ENCODE measurements at places on chromosomes 16 and 17. TPM values are rescaled to one million over a fixed set of nuclear protein-coding genes. Genes with fewer than 3 reads are reported as not detected.

CD79B gene
- 3.6 TPM for polyA plus RNA-seq

NUFIP2 gene
- polyA plus RNA-seq = 7.0 TPM

SNF8 gene
- 66.8 TPM for polyA plus RNA-seq

SPAG5 gene
- 11.8 TPM for polyA plus RNA-seq

HNF1B gene
- 5.7 TPM for polyA plus RNA-seq

DNA sequence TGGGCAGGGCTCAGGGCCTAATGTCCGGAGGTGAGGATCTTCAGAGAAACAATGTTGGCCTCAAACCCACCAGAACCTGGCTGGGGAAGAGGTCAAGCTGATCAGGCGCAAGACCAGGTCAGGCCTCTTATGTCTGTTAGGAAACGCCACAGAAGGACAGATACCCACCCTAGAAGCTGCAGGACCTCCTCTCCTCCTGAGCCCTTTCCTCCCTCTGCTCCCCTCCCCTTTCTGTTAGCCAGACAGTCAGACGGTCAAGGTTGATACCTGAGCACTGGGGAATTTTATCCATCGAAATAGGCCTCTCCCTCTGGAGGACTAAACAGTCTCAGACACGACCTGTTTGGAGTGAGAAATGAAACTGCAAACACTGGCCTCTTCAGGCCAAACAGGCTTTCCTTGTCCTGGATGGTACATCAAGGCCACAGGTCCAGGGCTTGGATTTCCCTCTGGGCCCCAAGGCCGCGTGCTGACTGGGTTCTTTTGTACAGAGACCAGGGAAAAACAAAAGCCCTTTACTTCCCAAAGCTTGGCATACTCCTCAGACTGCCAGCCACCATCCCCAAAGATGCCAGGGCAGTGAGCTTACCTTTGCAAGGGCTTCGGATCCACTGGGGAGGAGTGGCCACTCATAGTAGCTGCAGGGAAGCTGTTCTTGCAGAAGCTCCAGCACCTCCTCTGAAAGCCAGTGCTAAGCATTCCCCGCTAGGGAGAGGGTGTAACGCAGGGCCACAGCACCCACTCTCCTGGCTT lies 135.8 kb downstream of the CCDC182 start:
- no peak for DNase-seq

DNA sequence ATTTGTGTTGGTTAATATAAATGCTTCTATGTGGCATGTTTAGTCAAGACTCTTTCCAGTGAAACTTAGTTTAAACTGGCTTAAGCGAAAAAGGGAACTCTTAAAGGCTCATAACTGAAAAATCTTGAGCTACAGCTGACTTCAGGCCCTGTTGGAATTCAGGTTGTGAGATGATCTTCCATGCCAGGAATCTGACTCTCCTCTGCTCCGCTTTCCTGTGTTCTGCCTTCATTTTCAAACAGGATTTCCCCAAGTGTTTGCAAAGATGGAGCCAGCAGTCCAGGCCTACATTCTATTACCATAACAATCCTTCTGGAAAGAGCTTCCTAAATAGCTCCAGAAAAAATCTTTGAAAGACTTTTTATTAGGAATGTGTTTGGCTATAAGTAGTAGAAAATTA lies 134.9 kb downstream of the NLK start:
- DNase-seq = no peak

GRCh38 chr16:77449208-77449607 lies 14.4 kb upstream of the ADAMTS18 start:
- no peak for DNase-seq

DNA sequence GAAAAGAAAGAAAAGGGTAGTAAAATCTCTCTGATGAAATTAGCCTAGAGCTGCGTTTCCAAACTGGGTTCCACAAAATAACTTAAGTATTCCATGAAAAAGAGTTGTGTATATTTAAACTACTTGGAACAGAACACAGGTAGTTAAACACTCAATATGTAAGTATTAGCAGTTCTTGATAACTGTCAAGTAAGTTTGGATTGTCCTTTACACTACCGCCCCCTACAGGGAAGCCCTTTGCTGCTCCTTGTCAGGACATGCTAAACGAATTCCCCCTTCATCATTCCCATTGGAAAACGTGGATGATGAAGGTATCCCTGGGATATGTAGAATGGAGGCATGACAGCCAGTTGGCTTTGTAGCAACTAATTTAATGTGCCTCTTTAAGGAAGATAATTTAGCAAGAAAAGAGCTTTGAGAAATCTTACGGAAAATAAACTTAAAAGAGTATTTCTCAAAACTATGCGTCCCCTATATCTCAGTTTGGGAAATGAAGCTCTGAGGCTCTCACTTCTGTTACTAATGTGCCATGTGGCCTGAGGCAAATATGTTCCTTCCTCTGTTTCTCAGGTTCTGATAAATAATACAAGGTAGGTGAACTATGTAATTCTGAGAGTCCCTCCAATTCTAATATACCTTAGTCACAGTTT lies 18.8 kb downstream of the NCBP3 start:
- peak; percentile 62 for DNase-seq

GRCh38 chr17:37079735-37080134 lies 131.0 kb downstream of the AATF start:
- no peak for DNase-seq

DNA sequence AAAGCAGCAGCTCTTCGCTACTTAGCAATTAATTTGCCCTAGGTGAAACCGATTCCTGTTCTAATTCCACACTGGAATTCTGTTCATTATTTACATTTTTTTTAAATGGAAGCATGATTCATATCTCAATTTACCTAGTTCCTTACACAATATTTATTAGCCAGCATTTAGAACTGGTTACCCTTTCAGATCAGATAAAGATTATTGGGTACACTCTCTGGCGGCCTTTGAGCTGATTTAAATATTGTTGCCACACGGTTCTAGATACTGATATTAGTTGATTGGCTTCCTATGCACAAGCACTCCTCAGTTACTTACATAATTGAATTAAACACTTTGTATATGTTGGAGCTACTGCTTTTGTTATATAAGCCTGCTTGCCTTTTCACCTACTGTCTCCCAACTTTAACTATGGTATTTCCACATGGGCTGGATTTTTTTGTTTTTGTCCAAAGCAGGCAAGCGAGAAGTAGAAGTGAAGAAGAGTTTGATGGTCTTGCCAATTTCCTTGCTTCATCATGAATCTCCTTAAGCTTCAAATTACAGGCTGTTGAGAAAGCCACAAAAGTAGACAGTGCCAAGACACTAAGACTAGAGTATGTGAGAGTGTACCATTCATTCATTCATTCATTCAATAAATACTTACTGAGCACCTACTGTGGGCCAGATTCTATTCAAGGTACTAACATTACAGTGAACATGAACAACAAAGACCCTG lies 3.9 kb upstream of the ALDH3A2 start:
- DNase-seq = no peak

- no peak for DNase-seq
Measured at GRCh38 chr17:5846001-5846400, 224.2 kb upstream of the WSCD1 start.

DNA sequence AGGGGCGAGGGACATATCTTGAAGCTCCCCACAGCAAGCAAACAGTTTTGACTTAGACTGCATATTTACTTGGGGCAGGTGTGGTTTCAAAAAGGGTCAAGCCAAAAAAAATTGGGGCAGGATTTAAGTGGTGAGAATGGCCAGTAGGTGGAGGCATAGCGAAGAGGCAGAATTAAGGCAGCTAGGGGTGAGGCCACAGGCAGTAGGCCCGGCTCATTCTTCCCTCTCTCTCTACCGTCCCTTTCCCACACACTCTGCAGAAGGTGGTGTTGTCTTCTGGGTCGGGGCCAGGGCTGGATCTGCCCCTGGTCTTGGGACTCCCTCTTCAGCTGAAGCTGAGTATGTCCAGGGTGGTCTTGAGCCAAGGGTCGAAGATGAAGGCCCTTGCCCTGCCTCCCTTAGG lies 2.6 kb downstream of the SHBG start:
- peak; percentile 50 for DNase-seq

DNA sequence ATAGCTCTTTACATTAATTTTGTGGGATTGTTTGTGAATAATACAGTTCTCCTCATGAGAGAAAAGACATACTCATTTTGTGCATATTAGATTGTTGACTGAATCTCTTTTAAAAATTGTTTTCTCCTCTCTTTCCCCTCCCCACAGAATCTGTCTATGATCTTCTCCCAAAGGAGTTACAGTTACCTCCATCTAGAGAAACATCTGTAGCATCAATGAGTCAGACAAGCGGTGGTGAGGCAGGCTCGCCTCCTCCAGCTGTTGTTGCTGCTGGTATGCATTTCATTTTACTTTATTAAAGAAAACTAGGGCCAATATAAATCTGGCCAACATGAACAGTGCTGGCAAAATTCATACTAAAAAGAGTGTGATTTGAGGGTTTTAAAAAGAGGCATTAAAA lies 60.5 kb downstream of the NFAT5 start:
- DNase-seq = no peak

- DNase-seq = no peak
Measured at GRCh38 chr16:80518436-80518835, 22.4 kb upstream of the DYNLRB2 start.

GRCh38 chr17:58703137-58703915 lies 10.9 kb downstream of the RAD51C start:
- no peak for DNase-seq

DNA sequence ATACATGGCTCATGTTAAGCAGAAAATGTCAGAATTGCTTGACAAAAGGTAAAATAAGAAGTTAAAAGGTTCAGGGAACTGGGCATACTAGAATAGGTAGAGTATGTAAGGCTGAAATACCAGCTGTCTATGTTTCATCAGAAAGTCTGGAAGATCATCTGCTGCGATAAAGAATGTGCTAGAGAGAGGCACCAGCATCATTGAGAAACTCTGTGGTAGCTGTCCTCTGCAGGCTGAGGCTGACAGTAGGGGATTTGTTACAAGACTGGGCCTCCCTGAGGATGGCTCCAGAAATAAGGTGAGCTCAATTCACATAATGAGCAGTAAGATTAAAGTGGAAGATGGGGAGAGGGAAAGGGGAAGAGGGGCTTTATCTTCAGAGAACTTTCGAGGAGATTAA lies 4.5 kb upstream of the ZNF287 start:
- no peak for DNase-seq

DNA sequence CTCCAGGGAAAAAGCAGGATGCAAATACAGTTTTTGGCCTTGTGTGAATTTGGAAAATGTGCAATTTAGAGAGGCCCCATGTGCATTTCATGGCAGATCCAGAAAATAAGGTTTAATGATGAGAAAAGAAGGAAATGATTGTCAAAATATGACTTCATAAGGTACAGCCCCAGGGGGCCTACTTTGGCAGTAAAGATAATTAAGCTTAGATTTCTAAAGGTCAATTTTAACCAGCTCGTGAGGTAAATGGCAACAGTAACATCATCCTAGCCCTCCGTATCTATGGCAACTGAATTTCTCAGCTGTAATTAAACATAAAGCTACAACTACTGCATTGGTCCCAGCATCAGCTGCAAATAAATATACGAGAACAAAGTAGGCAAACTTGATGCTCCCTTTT lies 30.0 kb upstream of the PRSS54 start:
- DNase-seq = no peak

- no peak for DNase-seq
Measured at GRCh38 chr17:62892870-62893338, 73.1 kb upstream of the TANC2 start.

DNA sequence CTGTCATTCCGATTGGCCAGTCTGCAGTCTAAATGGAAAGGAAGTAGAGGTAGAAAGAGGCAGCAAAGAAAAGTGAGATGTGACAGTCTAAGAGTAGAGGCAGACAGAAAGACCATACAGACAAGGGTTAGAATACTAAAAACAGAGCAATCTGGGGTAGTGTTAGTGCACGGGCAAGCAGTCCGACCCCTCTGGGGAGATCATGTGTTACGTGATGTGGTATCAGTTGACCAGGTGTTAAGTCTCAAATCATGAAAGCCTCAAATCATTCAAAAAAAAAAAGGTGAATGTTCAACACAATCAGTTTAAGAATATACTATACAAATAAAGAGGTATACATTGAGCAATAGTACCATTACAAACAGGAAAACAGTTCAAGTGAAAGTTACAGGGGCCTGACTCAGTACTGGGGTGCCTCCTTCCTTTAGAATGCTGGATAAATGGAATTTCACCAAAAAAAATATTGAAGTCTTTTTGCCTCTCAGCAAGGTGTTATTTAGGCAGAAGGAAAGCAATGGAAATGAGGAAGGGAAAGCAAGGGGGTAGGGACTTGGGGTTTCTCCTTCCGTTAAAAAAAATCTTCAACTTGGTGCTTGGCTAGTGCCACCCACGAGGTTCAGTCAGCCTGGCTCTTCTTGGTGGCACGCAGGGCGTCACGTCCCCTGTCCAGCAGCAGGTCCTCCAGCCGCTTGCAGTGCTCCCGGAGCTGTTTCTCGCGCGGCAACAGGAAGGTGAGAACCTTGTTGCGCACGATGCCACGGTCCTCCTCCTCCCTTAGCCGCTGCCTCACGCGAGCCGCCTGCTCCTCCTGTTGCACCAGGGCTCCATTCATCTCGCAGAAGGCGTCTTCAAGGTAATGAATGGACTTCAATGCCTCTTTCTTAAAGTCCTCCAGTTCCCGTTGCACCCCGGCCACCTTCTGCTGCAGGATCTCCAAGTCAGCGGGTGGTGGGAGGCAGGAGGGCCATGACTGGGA lies 616 bp downstream of the CCDC182 start:
- DNase-seq = no peak

- no peak for DNase-seq
Measured at GRCh38 chr16:57959121-57959520, 11.8 kb downstream of the CNGB1 start.

- DNase-seq = no peak
Measured at GRCh38 chr16:20004931-20005330, 68.8 kb downstream of the GPR139 start.

DNA sequence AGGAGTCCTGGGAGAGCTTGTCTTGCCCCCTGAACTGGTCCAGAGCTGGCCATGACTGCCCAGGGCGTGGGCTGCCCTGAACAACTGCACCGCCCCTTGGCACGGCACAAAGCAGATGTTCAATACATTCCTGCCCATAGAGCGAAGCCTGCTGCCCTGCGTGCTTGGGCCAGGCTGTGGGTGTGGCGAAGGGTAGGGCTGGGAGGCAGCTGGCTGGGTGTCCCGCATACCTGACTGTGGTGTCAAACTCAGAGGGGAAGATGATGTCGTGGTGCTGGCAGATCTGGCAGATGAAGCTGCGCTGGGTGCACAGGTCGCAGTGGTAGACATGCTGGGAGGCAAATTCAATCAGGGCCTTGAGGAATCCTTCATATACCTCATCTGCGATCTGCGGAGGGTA lies 124.2 kb upstream of the SMURF2 start:
- no peak for DNase-seq

DNA sequence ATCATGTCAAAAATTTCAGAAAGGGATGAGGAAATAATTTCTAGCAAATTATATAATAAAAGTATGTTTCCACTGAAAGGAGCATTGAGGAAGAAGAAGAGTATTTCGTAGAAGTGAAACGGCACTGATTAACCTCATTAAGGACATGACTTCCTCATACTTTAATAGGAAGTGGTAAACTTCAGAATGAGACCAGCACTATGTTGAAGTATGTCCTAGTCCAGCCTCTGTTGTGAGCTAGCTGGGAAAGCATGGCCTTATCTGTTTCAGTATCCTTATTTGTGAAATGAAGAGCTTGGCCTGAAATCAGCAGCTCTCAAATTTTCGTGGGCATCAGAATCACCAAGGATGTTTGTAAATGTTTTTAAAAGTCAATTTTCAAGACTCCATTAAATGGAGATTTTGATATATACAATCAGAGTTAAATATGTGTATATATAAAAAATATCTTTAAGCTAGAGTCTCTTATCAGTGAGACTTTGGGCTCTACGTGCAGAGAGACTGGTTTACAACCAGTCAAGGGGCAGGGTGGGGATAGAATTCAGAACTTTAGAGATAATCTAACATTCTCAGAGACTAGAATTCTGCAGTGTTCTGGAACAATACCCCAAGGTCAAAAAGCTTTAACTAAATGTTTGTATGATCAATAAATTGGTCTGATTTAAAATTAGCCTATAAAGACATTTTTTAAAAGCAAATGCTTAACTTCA lies 365.4 kb downstream of the CDH13 start:
- no peak for DNase-seq
